ENCODE measurements at places on chromosomes 13 and 19.

DNA sequence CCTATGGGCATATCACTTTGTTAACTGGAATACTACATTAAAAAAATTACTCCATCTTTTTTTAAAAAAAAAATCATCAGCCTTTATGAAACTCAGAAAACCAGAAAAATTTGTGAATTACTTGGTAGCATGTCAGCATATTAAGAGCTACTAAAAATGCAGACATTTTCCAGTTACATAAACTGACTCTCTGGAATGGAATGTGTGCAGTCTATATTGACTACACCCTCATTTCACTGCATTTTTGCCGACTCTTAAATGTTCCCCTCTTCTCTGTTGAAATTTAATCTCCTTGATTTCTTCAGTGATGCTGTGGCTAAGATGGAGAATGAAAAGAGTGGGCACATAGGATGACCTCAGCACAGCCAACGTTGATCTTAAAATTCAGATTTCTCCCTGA is 393.8 kb downstream of the ITGBL1 start:
- DNase-seq = no peak

- DNase-seq = no peak
Observed at GRCh38 chr13:82747958-82748357, 1134.3 kb downstream of the SLITRK1 start.

GRCh38 chr13:95181586-95181985 is 119.7 kb downstream of the ABCC4 start:
- DNase-seq = no peak

GRCh38 chr13:49373716-49374115 is 70.1 kb downstream of the CAB39L start:
- no peak for DNase-seq

GRCh38 chr19:3908266-3909054 is 24.4 kb upstream of the NMRK2 start:
- no peak for DNase-seq
